ENCODE measurements at places on chromosomes 5 and 9.

DNA sequence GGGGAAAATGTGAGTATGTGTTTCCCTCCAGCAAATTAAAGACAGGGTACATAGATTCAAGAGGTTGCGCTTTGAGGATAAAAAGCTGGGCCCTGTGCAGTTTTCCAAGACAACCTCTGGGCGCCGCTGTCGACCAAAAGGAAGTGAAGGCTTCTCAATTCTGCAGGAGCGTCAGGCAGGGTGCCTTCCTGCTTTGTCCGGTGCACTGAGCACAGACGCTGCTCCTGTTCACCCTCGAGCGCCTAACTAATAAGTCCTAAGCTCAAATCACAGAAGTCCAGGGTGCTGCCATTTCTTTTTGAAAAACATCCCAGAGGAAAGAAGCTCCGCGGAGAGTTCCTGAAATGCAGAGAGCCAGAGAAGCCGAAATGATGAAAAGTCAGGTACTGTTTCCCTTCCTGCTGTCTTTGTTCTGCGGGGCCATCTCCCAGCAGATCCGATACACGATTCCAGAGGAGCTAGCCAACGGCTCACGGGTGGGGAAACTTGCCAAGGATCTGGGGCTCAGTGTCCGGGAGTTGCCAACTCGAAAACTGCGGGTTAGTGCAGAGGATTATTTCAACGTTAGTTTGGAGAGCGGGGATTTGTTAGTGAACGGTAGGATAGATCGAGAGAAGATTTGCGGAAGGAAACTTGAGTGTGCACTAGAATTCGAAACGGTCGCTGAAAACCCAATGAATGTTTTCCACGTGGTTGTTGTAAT lies at the start of gene PCDHGB1:
TSS of gene PCDHGB1 (plus strand) at position 183 of the 703 bp plus-strand sequence. CDS start at position 345, 162 bp downstream.
- peak; percentile 27 for DNase-seq

DNA sequence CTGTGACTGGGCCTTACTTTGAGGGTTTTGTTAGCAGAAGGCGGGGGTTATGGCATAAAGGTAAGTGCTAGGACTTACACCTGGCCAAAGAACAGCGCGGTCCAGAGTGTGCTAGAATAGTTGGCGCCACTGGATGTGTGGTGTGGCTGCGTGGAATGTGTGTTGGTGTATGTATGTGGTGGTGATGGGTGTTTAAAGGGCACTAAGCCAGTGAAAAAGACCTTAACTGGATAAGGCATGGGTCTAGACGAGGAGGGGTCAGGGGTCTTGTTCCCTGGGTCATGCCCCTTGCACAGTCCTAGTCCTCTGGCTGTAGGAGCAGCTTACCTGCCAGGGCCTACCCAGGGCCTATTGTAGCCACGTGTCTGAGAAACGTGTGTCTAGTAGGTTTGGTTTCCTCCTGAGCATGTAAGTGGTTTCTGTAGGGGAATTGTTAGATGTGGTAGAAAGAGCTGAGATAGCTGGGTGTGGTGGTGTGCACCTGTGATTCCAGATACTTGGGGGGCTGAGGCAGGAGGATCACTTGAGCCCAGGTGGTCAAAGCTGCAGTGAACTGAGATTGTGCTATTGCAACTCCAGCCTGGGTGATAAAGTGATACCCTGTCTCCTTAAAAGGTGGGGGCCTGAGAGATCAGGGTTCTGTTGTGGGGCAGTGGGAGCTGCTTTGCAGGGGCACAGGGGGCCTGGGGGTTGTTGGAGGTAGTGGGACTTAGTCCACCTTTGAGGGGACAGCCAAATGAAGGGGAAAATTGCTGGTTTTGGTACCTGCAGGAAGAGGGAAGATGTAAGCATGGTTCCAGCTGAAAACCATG lies 55.2 kb downstream of the HSPA4 start:
- DNase-seq = no peak

GRCh38 chr5:89011778-89012711 lies 129.1 kb upstream of the MEF2C start:
- no peak for DNase-seq

- DNase-seq = no peak
These were observed 628.3 kb downstream of the DNAH5 start for GRCh38 chr5:13316176-13316575.

DNA sequence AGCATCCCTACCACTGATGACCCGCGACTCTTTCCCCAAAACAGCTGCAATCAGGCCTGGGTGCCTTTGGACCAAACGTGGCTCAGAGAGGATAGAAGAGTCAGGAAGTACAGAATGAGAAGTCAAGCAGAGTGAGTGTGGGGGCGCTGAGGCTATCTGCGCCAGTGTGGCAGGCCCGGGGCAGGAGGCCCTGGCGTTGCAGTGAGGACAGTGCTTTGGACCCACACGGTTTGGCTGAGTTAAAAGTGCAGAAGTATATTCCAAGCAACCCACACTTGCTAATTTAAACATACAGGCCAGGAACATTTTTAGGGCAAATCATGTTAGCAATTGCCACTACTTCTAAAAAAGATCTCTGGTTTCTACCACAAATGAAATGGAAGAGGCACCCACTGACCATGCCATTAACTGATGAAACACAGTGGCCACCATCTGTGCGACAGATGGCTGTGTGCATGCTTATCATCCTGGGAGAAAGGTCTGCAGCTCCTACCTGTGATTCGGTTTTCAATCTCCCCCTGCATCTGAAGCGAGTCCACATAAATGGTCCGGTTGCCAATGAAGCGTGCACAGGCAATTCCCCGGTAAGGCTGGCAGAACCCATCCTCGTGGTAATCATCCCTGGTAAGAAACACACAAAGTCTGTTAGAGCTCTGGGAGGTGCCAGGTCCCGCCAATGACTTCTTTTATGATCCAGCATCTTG lies 213.0 kb downstream of the ROR2 start:
- DNase-seq = no peak

GRCh38 chr9:117284414-117284813 lies 130.4 kb downstream of the ASTN2 start:
- no peak for DNase-seq

DNA sequence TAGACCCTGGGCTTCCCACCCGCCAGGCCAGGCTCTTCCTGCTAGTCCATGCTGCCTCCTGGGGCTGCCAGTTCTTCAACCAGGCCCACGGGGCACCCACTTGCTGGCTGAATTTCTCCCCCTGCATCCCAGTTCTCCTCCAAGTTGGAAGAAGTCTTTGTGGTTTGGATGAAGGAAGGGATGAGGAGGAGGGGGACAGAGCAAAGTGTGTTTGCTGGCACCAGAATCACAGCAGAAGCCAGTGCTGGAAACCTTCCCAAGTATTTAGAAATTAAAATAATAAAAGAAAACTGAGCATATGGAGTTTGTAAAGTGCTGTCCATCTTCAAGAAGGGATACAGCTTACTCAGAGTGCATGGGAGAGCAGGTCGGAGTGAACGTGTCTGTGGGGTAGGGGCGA lies 19.4 kb upstream of the UNC5A start:
- no peak for DNase-seq

DNA sequence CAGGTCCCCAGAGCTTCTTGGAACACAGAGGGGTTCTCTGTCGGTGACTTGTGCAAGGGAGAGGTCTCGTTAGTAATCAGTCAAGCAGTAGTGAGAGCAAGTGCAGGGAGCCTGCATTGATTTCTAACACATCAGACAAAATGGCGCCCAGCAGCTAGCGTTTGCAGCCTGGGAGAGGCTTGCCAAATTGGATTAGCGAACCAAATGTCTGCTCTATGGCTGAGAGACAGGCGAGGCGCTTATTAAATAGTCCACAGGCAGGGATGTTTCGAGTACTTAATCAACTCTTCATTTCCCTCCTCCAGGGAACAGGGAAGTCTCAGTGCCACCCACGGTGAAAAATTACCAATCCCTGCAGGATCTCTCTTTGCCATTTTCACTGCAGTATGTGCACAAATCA lies 131.4 kb upstream of the SHB start:
- DNase-seq = no peak

GRCh38 chr5:111308951-111309350 lies 84.8 kb downstream of the CAMK4 start:
- no peak for DNase-seq

- no peak for DNase-seq
These were observed 109.6 kb upstream of the NIPBL start for GRCh38 chr5:36766981-36767380.

- no peak for DNase-seq
These were observed 7.6 kb downstream of the SLC1A1 start for GRCh38 chr9:4497855-4498254.

- no peak for DNase-seq
These were observed 235.6 kb downstream of the ELAVL2 start for GRCh38 chr9:23590276-23591000.

GRCh38 chr5:96252596-96252995 lies 180.5 kb downstream of the PCSK1 start:
- no peak for DNase-seq

DNA sequence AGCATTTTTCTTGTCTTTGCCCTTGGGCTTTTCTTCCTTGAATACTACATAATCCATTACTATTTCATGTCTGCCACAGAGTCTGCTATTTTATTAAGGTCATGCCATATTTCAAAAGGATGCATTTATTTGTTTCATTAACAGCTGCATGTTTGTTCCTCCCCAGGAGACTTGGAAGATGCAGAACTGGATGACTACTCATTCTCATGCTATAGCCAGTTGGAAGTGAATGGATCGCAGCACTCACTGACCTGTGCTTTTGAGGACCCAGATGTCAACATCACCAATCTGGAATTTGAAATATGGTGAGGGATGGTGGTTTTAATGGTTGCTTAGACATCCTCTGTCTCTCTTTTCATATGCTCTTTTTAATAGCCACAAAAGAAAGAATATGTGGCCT lies 4.0 kb downstream of the IL7R start:
- DNase-seq = no peak

DNA sequence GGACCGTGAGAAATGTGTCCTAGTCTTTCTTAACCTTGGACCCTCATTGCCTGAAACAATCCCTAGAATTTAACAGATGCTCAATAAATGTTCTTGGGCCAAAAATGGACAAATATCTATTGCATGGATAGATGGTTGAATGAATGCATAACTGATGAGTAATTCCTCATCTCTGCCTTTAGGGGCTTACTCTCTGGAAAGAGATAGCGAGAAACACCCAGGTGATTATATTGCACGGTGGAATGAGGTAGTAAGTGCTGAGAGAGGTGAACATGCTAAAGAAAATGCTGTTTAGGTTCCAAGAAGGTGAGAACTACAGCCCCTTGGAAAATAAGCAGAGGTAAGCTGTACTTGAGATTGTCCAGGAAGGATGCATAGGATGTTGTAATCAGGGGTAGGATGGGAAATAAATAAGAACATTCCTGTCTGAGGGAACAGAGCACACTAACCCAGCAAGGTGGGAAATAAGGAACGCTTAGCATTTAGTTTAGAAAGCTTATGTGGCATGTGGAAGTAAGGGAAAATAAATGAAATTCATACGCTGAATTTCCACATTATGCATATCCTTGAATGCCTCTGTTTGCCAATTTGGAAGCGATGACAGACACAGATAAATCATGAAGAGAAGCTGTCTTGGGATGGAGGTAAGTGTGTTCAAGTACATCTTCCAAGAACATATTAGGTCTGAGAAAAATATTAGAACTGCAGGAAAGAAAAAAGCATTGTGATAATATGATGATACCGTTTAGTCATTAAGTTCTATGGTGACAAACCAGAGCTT lies 426.6 kb downstream of the ARHGEF28 start:
- no peak for DNase-seq

- no peak for DNase-seq
These were observed 339.0 kb downstream of the ADGRV1 start for GRCh38 chr5:90897618-90898017.

GRCh38 chr5:39005566-39006232 lies 68.5 kb downstream of the RICTOR start:
- no peak for DNase-seq

DNA sequence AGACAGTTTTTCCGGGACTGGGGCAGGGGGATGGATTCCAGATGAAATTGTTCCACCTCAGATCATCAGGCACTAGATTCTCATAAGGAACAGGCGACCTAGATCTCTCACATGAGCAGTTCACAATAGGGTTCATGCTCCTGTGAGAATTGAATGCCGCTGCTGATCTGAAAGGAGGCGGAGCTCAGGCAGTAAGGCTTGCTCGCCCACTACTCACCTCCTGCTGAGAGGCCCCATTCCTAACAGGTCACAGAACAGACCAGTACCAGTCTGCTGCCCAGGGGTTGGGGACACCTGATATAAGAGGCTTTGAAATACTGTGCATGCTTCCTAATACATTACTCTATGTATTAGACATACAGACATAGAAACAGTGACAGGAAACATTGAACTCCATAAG lies 41.1 kb downstream of the PTPRD start:
- no peak for DNase-seq

DNA sequence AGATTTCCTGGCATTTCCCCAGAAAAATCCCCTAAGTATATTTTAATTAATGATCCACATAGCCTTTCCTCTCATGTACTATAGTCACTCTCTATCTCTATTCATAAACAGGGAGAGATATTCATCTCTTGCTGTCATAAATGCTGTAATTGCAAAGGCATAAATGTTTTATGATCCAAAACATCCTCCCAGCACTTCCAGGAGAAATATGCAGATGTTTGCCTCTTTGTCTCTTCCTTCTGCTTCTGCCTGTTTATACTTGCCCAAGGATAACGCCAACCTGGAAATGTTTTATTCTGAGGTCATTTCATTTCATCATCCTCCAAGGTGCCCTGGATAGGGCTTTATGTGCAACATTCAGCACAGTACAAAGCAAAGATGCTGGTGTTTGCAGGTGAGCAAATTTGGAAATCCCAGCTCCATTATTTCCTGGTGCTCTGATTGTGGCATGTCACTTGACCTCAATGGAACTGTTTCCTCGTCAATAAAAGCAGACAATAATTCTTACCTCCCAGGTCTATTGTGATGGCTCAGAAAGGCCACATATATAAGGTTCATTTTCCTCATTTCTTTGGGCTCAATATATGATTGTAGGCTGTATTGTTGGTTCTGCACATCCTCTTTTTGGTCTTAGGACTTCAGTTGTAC lies 6.9 kb downstream of the TNFSF15 start:
- no peak for DNase-seq

DNA sequence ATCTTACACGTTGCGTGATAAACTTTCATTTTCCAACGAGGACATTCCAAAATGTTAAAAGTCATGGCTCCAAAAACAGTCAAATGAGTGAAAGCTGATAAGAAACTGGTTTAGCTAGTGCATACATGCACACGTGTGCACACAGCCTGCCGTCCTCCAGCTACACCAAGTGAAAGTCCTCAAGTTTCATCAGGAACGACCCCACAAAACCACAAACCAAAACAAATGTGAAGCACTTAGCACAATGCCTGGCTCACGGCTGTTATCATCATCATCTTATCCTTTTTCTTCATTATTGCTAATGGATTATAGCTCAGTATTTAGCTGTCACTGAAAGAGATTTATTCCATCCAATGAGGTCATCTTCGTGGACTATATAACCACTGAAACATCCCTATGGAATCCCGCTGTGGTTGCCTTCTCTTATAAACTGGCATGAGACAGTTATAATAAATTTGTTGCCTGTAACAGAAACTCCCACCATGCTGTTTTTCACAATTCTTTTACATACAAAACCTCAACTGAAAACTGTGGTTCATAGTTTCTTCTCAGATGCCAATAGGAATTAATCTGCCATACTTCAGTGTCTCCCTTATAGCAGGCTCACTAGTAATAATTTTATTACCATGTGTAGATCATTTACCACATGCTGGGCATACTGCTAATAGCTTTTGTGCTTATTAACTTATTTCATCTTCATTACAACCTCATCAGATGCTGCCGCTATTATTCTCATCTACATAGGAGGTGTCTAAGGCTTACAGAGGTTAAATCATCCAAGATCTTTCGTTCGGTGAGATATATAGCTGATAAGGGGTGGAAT lies 56.1 kb downstream of the SAXO1 start:
- DNase-seq = no peak

Data from stimulated activated CD4-positive, alpha-beta T cell treated with anti-CD3 and anti-CD28 coated beads, Interleukin-2, amount 100 ng/mL, for 24 hours (primary cell).